ENCODE measurements at places on chromosomes 1 and 21.
A peak's percentile ranks its signal among the peaks of the same experiment; 100 is the strongest.

DNA sequence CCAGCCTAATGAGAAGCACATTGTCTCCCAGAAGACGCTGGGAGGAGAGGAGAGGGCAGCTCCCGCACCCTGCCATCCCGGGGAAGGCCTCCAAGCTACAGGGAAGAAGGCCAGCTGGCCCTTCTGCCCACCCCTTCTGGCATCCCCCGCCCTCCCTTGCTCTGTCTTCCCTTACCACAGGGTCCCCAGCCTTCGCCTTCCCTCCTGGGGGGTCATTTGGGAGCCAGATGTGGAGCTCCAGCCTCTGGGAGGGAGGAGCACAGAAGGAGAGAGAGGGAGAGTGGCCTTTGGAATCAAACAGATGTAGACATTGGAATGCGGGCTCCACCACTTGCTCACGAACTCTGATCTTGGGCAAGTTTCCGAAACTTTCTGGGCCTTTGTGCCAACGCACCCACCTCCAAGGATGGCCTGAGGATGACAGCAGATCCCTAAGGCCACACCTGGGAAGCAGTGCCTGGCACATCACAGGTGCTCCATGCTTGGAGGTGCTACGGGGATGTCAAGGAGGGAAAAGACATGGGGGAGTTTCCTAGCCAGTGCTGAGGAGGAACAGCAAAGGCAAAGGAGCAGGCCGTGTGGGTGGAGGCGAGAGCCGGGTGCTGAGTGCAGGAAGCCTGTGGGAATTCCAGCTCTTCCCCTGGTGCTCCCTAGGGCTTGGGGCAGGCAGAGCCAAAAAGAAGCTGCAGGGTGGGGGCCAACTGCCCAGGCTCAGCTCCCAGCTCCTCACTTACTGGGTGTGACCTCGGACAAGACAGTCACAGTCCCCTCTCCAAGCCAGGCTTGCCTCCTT, 23.1 kb upstream of the RSPO1 start:
- DNase-seq = no peak

DNA sequence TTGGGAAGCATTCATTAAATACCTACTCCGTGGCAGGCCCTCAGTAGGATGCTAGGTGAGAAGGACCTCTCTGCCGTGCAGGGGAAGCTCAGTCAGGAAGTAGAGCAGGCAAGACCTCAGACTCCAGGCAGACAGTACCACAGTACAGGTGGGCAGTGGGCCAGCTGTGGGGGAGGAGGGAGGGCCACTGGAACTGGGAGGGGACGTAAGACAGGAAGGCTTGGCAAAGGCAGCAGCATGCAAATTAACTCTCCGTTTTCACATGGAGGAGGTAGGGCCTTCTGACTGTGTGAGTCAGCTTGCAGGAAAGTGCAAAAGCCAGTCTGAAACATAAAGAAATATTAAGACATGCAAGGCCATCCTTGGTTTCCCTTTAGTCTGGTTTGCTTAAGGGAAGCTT, 157.7 kb downstream of the TRIM33 start:
- no peak for DNase-seq

DNA sequence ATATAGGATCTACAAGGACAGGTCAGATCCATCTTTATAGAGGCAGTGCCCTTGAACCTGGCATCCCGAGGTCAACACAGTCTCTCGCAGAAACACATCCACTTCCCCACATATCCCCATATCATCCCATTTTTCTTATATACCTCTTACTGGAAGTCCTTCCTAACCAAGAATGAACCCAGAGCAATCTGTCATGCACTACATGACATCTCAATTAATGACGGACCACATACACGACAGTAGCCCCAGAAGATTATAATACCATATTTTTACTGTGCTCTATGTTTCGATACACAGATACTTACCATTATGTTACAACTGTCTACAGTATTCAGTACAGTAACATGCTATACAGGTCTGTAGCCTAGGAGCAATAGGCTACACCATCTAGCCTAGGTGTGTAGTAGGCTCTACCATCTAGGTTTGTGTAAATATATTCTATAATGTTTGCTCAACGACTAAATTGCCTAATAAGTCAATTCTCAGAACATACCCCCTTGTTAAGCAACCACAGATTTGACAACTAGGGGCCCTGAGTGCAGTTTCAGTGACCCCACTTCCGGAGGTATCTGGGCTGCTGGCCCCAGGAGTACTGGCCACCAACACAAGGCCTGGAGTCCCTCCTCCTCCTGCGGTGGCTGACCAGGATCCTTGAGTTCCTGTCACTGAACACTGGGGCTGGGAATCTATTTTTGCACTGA, 28.1 kb downstream of the PTPN14 start:
- no peak for DNase-seq

DNA sequence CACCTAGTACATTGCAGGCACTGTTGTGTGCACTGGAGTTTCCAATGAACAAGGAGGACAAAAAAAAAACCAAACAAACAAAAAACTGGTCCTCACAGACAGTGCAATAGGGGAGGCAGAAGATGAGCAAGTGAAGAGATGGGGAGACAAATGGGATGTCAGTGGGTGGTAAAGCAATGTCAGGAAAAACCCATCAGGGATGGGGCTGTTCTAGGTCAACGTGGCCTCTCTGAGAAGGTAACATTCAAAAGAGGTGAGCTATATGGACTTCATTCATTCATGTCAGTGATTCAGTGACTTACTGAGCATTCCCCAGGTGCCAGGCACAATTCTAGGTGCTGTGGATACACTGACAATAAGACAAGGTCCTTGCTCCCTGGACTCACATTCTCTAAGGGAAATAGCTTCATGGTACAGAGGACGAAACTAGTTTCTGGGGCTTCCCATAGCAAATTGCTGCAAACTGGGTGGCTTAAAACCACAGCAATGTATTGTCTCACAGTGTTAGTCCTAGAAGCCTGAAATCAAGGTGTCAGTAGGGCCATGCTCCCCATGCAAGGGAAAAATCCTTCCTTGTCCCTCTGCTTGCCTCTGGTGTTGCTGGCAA, 140.5 kb upstream of the KLHDC7A start:
- no peak for DNase-seq

GRCh38 chr21:35737899-35738346, 322.4 kb downstream of the SETD4 start:
- no peak for DNase-seq

DNA sequence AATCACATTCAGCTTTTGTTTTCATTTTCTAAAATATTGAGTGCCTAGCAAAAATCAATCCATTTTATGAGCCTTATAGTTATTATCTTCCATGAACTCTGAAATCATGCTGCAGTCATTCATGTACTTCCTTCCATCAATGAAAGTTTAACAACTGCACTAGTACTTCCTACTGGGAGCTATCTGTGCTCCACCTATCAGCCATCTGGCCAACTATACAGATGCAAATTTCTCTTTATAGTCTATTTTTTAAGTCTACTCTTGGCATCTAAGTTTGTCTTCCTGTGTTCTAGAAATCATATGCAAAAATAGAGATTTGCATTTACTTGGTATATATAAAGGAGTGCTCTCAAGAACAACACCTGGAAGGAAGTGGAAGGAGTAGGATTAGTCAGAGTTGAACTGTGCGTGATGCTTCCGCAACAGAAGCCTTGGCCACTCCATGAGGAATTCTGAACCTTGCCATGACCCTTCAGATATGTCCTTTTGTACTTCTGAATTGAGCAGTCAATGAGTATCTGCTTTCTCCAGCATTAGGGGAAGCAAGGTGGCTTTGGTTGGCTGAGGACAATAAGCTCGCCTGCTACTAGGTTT, 403.2 kb upstream of the ADAMTS5 start:
- DNase-seq = no peak

DNA sequence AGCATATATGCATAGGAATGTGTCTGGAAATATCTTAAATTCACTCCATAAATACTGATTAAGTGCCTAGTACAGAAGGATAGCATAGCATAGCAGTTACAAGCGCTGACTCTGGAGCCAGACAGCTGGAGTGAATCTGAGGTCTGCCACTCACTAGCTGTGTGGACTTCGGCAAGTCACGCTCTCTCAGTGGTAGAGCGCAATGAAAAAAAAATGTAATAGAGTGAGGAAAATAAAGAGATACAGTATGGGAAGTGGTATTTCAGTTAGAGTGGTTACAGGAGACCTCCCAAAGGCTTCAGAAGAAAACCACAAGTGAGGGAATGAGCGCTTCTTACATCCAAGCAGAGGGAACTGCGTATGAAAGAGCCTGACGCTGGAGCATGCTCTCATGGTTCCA, 338.9 kb upstream of the PRMT6 start:
- DNase-seq = no peak

- no peak for DNase-seq
Measured at GRCh38 chr1:26546375-26546774, 16.8 kb downstream of the RPS6KA1 start.

GRCh38 chr1:3924186-3924824, 24.2 kb upstream of the C1orf174 start:
- no peak for DNase-seq

- no peak for DNase-seq
Measured at GRCh38 chr1:75136195-75136815, 2.1 kb downstream of the LHX8 start.

GRCh38 chr1:66327588-66327987, 206.4 kb upstream of the SGIP1 start:
- no peak for DNase-seq

DNA sequence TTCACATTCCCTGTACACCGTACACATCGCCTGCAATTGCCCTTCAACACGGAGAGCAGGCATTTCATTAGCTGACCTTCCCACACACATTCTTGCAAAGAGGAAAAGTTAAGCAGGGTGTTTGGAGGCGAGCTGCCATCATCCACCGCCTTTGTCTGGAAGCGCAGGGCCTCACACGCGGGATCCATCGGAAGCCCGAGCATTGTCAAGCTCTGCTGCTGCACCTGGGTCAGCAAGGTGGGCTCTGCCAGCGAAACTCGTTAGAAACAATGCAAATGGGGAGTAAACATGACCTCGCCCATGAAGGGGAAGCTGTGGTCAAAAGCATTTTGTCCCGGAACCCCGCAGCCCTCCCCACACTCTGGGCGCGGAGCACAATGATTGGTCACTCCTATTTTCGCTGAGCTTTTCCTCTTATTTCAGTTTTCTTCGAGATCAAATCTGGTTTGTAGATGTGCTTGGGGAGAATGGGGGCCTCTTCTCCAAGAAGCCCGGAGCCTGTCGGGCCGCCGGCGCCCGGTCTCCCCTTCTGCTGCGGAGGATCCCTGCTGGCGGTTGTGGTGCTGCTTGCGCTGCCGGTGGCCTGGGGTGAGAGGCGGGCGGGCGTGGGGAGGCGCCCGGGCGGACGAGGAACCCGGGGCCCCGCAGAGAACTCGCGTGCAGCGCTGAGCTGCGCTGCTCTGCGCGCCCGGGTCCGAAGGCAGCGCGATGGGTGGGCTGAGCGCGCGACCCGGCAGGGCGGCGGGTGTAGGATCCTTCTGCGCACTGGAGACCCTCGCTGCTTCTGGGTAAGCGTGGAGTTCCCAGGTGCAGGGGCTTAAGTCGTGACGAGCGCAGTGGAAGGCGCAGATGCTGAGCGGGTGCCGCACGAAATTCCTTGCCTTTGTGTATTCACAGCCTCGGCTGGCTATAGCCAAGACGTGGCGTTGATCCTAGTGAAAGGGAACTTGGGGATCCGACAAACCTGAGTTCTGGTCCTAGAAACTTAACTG, at the start of gene CR1:
Gene CR1, plus strand, starts transcription at position 357 of the 992 bp plus-strand sequence. Its CDS starts 111 bp downstream, at position 468.
- peak; percentile 18 for DNase-seq

DNA sequence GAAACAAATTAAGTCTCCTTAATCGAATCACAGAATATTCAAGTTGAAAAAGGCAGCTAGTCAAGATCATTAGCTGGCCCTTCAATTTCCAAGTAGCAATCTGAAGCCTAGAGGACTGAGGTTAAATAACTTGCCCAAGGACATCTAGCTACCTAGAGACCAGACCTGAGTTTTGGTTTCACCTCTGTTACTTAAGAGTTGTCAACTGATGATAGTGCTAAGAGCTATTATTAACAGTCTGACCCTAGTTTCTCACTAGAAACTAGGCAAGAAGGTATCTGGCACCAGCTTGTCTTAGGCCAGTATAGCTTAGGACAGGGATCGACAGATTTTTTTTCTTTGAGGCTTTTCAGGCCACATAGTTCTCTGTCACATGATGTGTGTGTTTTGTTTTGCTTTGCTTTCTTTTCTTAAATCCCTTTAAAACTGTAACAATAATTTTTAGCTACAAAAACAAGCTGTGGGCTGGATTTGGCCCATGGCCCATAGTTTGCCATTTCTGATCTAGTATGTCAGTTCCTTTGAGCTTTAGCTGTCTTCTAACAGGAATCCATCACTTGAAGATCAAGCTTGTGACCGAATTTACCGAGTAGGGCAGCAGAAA, 23.2 kb downstream of the TRIM45 start:
- no peak for DNase-seq

- no peak for DNase-seq
Measured at GRCh38 chr21:37787456-37787855, 128.8 kb downstream of the KCNJ6 start.

Data from activated T-cell treated with anti-CD3 and anti-CD28 coated beads for 1 hour (primary cell).